Stimulated activated CD4-positive, alpha-beta T cell treated with anti-CD3 and anti-CD28 coated beads, TNF-alpha, amount 100 ng/mL, for 4 hours (primary cell): ENCODE measurements at places on chromosomes 7 and 10.

DNA sequence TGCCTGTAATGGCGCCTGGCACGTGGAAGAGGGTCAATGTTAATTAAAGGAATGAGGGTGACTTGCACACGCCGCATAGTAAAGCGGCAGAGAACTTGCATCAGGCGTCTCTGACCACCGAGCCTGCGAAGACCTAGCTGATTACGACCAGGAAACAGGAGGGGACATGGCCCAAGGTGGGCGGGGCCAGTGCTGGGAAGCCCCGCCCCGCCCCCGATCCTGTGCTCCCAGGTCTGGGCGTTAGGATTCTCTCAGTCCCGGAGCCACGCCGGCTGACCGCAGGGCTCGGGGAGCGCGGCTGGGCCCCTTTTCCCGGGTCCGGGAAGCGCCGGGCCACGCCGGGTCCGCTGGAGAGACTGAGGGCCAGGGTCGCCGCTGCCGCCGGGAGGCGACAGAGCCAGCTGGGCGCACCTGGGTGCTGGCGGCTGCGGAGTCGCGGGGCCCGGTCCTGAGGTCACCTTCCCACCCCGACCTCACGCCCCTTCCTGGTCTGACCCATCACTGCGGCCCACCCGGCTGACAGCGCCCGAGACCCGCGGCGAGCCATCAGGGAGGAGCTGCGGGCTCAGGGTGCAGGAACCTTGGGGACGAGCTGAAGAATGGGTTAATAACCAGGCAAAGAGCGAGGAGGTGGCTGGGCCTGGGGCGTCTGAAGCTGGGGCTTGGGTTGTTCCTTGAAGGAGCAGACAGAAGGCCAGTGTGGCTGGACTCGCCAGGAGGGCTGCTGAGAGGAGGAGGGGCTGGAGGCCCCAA, 23.0 kb upstream of the GRID1 start:
- no peak for DNase-seq

- no peak for DNase-seq
Measured at GRCh38 chr7:137751361-137752009, 95.3 kb downstream of the DGKI start.

- no peak for DNase-seq
Measured at GRCh38 chr10:49314806-49315205, 15.8 kb downstream of the C10orf71 start.

GRCh38 chr10:89100680-89101079, 106.4 kb downstream of the CH25H start:
- no peak for DNase-seq

GRCh38 chr7:106966121-106966520, 78.4 kb upstream of the PRKAR2B start:
- DNase-seq = no peak

DNA sequence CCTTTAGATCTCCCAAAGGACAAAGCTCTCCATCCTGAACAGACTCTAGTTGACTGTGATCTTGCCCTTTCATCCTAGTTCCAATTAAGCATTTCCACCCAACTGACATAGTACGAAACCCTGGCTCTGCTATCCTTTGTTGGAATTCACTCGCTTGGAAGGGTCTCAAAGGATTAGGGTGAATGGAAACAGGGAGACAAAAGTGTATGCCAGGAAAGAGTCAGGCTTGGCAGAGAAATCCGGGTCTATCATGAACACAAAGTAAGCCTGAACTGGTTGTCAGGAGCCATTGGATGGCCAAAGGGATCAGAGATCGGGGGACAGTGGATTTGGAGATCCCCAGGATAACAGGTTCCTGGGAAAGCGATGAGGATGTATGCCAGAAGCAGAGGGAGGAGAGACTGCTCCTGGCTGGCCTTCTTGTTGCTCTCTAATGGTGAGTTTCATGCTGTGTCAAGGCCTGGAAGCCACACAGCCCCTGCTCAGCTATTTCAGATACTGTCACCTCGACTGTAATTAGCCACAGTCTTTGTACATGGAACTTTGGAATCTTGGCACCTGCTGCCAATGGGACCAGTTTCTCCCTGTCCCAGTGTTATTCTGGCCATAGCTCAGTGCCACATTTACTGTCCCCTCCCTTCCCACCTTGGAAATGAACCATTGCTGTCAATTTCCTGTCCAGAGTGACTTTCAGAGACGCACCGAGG, 1168.7 kb upstream of the AUTS2 start:
- DNase-seq = no peak

- no peak for DNase-seq
Measured at GRCh38 chr10:79034271-79034876, 34.4 kb upstream of the ZMIZ1 start.

- DNase-seq = no peak
Measured at GRCh38 chr7:135772639-135773222, 24.1 kb upstream of the FAM180A start.

DNA sequence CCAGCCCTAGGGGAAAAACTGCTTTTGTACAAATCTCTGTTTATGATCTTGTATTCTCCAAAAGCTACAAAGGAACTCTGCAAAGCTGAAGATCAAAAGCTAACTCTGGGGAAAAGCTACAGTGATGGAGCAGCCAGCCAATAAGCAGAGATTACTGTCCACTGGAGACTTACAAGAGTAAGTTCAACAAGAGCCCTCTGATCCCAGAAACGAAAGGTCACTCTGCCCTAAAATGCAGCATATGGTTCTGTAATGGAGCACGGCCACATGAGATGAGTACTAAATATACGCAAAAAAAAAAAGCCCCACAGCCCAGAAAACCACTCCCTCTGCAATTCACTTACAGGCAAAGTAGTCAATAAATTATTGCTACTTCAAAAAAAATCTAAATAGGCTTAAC, 60.1 kb downstream of the ERCC6 start:
- DNase-seq = no peak

DNA sequence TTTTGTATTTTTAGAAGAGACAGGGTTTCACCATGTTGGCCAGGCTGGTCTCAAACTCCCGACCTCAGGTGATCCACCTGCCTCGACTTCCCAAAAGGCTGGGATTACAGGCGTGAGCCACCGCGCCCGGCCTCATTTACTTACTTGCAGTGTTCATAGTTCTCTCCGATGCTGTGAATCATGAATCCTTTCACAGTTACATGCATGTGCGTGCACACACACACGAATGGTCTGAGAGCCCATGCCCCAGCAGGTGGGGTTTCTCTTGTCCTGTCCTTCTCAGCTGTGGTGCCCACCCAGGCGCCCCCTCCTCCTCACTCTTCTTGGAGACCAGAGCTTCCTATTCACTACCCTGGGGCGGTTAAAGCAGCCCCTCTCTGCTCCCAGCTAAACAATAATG, 50.6 kb downstream of the RBM17 start:
- DNase-seq = no peak

DNA sequence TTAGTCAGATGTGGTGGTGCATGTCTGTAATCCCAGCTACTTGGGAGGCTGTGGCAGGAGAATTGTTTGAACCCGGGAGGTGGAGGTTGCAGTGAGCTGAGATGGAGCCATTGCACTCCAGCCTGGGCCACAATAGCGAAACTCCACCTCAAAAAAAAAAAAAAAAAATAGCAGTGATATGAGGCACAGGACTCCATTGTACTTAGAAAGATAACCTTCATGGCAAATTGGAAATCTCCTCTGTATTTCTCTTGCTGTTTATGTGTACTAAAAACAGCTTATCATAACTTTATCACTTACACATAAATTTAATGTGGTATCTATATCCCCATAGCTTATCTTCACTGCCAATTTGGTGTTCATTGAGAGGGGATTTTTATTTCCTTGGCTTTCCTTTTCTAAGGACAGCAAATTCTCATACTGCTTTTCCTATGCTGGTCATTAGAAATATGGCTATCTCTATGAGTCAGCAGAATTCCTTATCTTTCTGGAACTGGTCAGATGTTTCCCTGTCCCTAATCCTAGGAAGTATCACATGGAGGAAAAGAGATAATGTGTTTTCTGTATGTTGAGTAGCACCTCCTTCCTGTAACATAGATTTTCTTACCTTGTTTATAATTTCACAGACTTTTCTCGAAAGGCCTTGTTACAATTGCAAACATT, 40.6 kb upstream of the ZEB1 start:
- DNase-seq = no peak

GRCh38 chr7:142690554-142691182, 58.6 kb upstream of the PRSS1 start:
- DNase-seq = no peak

DNA sequence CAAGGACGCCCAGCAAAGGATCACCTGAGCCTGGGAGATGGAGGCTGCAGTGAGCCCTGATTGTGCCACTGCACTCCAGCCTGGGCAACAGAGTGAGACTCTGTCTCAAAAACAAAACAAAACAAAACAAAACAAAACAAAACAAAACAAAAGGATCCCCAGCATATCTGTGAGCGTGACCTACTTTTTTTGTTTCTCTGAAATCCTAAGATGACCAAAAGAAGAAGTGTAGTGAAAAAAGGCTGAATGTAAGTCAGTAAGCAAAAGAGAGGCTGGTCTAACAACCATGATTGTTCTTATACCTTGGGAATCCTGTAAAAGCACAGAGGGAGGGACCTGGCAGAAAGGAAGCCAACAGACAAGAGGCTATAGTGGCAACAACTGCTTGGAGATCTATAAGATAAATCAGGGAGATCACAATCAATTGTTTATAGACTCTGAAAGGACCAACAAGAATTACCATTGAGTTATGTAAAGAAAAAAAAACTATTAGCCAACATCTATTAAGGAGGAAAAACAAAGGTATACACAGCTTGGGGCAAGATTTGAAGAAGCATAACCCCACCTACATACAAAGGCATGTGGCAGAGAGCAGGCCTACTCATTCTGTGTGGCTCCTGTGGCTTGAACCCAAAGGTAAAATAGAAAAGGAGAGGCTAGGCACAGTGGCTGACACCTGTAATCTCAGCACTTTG, 255.2 kb upstream of the KLF14 start:
- DNase-seq = no peak

DNA sequence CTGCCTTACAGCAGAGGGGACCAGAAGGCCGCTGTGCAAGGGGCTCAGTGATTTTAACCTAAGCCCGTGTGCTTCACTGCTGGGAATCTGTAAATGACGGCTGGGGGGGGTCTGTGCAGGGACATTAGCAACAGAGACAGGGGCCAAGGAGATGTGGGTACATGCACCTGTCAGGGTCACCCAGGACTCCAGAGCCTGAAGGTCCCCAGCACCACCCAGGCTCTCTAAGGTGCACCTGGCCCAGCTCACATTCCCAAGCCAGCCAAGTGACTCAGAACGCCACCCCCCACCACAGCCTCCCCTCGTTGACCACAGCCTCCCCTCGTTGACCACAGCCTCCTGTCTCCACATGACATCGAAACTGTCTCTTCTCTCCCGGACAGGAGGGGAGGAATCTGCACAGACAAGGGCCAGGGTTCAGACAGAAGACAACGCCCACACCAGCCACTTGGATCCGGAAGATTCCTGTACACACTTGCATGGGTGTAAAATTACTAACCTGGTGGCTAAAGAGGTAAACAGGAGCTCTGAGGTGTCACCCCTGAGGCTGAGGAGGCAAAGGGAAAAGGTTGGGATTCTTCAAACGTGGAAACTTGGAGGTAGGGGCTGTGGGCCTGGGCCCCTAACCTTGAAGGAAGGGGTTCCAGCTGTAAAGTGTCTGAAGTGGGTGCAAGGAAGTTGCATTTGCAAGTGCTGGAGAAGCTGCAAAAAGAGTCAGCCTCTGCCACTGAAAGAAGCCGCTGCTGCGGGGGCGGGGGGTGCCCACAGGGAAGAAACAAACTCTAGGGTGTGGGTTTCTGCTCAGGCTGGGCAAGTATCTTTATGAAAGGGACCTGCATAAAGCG, 27.0 kb downstream of the CALML3 start:
- peak; percentile 52 for DNase-seq

DNA sequence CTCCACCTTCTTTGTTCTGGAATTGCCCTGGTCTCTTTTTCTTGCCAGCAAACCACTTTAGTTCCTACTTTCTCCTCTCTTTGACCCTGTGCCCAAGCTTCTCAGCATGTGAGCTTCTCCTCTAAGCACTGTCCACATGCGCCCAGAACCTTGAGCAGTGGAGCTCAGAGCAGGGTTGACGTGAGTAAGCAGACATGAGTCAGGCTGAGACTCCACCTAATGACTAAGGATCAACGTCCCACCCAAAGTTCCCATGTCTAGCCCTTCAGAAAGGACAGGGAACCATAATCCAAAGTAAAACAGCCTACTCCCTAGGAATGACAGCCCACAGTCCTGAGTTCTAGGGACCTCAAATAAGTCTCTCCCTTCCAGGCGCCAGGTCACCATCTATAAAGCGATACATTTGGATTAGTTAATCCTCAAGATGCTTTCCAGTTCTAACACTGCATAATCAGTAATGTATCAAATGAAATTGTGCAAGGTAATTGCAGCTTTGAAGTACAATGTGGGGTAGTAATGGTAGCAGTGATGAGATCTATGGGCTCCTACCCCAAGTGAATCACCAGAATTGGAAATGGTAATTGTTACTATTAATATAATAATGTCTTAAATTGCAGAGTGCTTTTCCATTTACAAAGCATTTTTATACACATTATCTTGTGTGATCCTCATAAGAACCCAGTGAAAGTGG, 44.5 kb downstream of the KCNMA1 start:
- no peak for DNase-seq

- DNase-seq = no peak
Measured at GRCh38 chr7:1882451-1882850, 212.4 kb downstream of the ELFN1 start.

DNA sequence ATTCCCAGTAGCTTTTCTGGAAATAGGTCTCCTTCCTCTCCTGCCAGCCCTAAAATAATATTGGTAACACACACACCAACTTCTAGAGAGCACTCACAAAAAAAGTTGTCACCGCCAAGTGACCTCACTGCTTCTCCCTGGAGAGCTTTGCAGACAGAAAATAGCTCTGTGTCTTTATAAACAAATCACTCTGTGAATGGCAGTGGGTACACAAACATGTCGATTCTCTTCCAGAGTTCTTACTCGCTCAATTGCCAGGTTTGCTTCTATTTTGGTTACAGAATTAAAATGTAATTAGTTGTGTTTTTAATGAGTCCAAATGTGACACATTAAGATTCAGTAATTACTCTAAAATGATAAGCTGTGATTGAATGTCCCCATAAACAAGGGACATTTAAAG, 649.2 kb upstream of the C7orf33 start:
- DNase-seq = no peak

DNA sequence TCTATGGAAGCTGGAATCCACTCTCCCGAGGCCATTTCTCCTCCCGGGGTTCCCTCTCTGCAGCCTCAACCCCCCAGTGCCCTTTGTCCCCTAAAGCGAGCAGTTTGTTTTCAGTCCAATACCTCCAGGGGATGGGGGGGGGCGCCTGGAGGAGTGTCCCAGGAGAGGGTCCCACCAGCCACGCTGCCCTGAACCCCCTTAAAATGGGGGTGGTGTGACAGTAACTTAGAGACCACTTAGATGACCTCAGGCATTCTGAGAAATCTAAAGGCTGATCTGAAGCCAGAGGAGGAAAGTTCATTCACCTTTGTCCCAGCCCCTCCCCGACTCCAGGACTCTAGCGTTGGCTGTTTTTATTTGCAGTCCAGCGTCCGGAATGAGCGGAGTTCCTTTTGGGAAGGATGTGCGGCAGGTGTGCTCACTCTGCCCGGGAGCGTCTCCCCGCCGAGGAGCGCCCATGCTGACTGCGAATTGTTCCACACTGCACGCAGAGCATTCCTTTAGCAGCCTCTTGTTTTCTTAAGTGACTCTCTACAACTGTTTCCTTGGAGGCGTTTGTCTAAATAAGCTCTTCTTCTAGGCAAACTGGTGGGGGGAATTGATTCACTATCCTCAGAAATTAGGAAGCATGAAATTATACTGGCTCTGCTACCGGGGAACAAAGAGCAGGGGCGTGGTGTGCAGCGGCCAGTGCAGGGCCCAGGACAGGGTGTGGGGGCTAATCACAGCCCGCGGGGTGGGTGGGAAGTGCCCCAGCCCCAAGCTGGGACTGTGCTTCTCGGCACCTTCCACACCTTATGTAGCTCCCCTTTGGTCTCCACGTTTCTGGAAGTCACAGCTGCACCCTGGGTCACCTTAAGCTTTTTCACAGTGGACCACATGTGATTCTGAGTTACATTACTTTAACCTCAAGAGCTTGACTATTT, 46.3 kb downstream of the SYPL1 start:
- no peak for DNase-seq
